ENCODE measurements at places on chromosomes 4 and X.

DNA sequence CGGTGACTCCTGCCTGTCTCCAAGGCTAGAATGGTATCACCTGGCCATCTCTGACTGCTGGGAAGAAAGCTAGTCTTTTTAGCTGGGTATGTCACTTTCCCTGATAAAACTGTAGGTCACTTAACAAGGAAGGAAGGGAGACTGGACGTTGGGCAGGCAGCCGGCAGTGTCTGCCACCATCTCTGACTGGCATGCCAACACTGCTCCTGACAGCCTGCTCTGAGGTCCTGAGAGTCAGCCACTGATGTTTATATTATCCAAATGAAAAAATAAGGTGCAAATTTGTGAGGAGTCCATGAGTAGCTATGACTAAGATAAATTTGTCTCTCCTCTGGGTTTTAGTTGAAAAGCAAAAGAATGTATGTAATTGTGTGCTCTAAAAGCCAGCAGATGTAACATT is 77.2 kb downstream of the SNX25 start:
- no peak for DNase-seq

DNA sequence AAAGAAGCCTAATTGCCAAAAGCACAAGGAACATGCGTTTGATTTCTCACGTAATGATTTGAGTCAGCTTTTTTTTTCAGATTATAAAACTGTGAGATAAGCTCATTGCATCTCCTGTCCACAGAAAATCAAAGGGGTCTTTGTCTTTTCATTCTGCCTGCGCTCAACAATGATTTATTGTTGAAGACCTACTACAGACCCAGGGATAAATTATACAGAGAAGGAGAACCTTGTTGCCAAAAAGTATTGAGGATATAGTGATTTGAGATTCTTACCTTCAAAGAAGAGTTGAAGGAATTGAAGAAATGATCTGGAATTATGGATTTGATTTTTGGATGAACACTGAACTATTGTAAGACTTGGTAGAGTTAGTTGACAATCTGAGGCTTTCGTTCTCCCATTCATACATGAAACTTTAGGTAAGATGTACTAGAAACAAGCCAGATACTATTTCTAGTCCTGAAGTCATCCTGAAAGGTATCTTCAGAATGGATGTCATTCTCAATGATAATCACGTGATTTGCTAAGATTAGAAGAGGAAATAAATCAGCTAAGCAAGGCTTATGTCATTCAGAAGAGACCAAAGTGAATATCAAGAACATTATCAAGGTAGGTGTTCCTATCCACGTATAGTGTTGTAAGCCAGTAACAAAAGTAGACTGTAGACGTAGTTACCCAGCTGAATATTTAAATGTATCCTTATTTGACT is 71.1 kb upstream of the SCOC start:
- DNase-seq = no peak

GRCh38 chr4:63296773-63297172 is 1112.5 kb downstream of the TECRL start:
- no peak for DNase-seq

GRCh38 chr4:34718576-34719245 is 1525.6 kb downstream of the ARAP2 start:
- no peak for DNase-seq

DNA sequence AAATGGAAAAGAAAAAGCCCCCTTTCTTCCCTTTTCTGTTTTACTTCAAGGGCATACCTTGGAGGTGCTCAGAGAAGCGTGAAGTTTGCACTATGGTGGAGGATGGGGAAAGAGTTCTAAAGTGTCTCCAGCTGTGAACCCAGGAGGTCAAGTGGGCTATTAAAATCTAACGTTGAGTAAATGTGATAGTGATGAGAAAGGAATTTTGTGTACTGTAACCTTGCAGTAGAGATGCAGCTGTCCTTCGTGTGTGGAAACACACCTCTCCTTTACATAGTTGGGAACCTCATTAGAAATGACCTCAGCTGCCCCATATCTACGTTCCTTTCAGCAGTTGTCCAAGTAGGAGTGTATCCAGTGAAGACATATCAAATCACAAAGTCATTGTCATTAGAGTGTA is 26.5 kb downstream of the ADH5 start:
- no peak for DNase-seq

DNA sequence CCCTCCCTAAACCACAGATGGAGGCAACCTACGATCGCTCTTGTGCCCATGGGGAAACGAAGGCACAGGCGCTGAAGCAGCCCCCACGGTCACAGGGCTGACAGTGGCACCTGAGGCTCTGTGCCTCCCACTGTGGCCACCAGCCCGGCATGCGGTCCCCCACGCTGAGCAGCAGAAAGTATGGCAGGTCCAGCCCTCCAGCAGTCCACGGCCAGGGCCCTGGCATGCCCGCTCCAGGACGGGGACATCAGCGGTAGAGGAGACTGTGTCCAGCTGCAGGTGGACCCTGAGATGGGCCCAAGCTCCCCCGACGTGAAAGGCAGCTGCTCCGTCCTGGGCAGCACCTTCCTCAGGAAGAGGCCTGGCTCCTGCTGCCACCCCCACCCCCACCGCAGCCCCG is 61.2 kb downstream of the FAM53A start:
- DNase-seq = no peak

DNA sequence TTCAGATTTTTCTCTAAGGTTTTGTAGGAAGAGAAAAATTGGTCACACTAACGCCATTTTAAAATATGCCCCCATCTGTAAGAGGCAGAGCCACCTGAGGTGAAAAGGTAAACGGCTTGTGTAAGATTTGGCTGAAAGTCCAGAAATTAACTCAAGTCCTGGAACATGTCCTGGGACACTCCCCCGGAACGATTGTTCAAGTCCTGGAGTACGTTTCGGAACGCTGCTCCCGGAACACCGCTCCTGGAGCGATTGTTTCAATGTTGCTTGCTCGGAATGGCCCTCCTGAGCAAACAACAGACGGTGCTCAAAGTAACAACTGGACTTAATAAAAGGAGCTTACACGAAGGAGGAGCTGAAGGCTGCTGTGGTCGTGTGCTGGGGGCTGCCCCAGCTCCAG is 796.5 kb upstream of the SLIT2 start:
- DNase-seq = no peak

DNA sequence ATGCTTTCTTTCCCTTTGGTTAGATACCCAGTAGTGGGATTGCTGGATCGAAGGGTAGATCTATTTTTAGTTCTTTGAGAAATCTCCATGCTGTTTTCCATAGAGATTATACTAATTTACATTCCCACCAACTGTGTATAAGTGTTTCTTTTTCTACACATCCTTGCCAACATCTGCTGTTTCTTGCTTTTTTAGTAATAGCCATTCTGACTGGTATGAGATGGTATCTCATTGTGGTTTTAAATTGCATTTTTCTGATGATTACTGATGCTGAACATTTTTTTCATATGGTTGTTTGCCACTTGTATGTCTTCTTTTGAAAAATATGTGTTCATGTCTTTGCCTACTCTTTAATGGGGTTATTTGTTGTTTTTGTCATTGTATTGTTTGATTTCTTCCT is 6.6 kb upstream of the AGA start:
- DNase-seq = no peak

DNA sequence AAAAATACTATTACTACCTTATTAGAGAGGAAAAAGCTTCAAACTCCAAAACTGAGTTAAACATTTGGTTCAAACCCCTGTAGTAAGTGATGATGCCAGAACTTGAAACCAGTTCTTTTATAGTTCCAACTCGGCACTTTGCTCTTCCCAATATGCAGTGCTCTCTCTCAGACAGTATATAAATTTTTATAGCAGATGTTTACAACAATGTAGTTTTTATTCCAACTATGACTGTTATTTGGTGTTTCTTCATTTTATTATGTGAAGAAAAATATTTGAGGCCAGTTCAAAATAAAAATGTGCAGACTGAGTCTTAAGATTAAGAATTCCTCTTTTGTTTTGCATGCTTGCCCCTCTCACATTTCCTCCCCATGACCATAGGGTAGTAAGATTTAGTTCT is 2.9 kb upstream of the PPP4R3C start:
- peak; percentile 16 for DNase-seq

DNA sequence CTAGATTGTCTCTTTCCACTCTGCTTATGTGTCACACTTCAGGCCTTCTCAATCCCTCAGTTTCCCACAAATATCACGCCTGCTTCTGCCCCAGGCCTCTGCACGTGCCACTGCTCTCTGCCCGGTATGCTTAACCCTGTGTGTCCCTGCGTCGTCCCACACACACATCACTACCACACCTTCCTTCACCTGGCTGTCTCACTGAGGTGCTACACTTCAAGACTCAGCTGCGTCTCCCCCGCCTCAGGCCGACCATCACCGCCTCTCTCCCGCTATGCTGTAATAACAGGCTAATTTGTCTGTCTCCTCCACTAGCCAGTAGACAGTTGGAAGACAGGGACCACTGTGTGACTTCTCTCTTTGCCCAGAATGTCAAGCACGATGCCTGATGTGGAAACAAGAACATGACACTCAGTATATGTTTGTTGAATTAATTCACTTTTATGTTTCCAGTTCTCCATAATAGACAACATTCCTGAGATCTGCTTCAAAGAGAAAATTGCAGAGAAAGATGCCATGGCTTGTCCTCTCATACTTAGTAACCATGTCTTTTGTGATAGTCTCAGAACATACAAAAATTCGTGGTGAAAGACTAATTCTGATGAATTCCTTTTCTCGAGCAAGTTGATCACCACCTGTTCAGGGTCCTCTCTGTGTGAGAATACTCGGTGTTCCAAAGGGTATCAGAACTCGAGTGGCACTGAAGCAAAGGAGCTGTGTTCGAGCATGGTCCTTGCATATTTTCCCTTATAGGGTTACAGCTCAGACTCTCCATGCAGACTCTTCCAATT is 54.2 kb downstream of the AFAP1 start:
- DNase-seq = no peak

DNA sequence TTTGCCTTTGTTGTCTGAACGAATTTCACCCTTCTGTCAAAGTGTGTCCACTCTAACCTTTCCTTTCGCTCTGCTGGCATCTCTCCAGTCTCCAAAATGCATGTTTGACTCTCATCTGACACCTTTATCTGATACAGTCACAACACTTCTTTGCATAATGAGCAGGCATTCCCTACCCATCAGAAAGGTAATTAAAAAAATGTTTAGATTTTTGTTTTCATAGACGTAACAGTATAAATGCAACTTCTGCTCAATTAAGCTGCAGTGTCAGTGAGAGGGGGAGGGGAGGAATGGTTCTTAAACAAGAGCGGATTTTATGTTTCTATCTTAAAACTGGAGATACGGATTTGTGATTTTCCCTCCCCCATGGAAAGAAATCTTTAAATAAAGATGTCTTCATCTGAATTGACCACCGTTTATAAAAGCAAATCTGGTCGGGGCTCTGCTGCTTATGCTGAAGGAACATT is 70.2 kb downstream of the CXXC4 start:
- no peak for DNase-seq

DNA sequence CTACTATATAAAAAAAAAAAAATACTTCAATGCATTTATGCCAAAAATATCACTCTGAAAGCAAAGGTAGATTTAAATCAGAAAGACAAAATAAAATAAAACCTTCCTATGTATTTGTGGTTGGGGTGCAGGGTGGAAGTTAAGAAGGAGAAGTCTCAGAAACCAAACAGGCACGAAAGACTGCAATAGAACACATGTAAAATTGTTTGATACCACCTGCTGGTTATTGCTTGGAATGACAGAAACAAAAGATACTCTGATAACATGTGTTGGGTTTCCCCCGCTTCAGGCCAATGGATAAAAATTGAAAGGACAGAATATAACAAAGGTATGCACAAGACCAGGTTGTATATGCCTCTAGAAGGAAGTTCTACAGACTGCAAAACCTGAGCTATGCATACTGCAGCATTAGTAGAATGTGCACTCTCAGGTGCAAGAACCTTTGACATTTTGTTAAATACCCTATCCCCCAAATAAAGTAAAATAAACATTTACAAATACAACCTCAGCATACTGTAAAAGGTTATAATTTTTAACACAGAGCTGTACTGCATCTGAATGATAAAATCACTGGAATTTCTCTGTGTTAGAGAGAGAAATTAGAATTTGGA is 118.8 kb downstream of the GABRA2 start:
- DNase-seq = no peak

DNA sequence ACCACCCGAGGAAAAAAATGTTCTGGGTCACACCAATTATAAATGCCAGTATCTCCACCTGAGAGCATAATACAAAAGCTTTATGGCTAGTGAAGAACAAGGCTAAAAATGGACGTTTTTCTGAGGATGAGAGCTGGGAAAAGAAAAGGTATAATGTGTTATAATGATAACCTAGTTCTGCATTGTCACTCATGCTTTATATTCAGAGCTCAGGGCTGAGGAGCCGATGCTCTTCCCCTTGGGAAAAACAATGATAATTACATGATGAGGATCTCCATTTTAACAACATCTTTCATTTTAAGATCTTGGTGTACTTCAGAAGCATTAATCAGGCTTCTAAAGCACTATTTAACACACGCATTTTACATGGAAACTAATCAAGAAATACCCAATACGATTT is 333.7 kb downstream of the UNC5C start:
- no peak for DNase-seq

- DNase-seq = no peak
These were observed 87.9 kb upstream of the NR3C2 start for GRCh38 chr4:148530114-148530513.

DNA sequence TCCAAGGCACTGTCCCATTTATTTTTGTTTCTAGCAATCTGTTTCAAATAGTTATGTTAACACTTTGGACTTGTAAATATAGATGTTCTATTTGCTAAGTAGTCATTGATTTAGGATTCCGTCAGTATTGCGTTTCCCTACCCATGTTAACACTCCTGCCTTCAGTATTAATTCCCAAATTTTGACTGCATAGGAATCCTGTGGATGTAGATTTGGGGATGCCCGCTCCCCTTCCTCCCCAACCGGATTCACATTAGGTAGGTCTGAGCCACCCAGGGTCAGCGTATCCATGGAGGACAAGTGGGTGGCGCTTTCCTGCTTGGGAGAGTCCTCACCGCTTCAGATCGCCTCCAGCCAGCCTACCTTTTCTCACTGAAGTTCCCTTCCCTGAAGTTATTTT is 1.1 kb upstream of the SORBS2 start:
- DNase-seq = no peak

GRCh38 chrX:105299286-105299685 is 78.8 kb upstream of the TEX13A start:
- no peak for DNase-seq

DNA sequence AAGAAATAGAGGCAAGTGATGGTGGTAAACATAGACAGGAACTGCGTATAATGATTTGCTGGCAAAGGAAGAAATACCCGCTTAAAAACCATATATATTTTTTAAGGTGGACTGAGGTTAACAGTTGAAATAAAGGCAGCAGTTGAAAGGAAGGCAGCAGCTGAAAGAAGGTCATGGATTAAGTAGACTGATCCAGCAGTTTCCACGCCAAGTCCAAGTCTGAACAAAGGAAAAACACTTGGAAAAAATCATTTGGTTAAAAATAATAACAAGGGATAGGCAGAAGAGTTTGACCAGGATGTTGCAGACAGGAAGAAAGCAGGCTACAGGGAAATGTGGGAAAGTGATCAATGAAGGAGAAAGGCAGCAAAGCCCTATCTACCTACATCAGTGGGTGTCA is 93.6 kb downstream of the AMELX start:
- peak; percentile 3 for DNase-seq

DNA sequence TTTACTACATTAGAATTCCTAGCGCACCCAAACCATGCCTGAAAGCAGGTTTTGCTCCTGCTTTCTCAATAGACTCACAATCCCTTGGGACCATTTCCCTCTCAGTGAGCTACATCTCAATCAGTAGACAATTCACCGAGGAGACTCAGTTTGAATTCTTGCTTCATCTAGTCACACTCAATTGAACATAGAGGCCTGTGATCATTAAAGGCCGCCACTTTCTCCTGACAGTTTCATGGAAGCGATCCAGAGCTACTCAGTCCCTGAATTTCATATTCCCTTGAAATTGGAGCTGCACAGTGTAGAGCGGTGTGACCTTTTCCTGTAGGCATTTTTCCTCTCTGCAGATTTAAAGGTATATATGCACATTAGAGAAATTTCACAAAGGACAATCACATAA is 193.9 kb upstream of the SPOCK3 start:
- DNase-seq = no peak

Data from skin of body (tissue), 3 donors.